ENCODE measurements at places on chromosomes 2 and 18.

DNA sequence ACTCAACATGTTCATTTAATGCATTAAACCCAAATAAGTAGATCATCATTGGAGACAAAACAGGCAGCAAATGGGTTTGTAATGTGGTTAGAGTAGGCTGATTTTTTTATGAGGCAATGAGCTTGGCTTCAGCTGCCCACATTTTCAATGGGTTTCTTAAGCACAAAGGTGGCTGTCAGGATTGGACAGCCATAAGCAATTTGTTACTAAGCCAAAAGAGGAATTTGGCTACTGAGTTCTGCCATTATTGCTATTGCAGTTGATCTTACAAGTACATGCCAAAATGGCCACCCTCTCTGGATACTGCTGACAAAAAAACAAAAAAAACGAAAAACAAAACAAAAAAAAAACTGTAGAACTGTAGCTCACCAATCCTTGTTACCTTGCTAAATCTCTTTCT is 1348.0 kb upstream of the PIK3C3 start:
- no peak for DNase-seq

DNA sequence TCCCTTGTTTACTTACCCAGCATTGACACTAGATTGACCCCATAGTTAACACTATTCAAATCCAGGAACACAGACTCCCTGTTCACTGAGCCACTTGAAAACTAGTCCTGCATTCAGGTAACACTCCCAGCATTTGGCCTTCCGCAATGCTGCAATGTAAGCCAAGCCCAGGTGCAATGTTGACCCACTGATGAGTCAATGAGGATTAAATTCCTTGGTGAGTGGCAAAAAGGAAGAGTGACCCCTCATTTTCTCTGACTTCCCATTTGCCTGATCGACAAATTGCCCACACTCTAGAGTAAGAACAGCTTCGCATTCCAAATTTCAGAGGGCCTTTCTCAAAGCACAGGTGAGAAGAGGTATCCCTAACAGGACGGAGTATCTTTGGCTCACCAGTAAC is 251.9 kb downstream of the FBXO15 start:
- DNase-seq, result no peak

DNA sequence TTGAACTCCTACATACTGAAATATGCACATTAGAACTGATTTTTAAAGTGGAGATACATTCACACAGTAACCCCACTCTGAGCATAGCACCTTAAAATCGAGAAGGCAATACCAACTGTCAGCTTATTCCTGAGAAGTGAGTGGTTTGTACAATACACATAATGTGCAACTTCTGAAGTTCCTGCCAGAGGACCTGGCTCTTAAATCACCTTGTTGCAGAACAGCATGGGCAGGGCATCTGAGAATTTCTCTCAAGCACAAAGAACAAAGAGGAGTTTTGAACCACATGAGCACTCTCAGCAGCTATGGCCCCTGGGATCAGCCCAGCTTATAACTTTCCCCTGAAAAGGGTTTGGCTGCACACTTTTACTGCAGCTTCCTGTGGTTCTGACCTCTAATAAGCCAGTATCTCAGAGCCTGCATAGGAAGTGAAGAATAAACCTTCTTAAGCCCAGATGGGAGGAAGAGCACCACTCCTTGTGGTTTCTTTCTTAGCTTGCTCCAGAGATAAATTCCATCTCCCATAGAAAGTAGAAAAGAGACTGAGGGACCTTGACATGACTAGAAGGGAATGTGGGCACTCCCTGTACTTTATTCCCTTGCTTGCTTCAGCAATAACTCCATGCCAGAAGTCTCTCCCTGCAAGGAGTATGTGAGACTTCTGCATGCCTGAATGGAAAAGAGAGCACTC is 862.3 kb downstream of the SUCLG1 start:
- no peak for DNase-seq

- DNase-seq, result no peak
Measured at GRCh38 chr2:229080172-229080571, 190.9 kb downstream of the PID1 start.

DNA sequence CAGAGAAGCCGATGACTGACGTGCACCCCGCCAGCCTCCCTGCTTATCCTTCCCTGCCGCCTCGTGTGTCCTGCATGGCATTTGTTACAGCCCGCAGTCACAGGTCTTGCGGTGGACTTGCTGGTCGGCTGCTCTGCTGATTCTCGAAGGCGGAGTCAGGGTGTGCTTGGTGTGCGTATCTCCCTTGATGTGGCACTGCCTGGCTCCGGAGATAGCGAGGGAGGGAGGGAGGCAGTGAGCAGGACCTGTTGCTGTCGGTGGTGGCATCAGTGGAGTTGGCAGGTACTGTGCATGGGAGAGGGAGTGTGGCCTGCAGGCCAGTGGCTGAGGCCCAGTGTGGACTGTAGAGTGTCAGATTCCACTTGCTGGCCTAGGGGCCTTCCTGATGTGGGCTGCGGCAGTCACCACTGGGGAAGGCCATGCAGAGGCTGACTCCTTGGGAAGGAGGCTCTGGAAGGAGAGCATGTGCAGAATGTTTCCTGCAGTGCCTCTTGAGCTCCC is 198.9 kb downstream of the AGAP1 start:
- DNase-seq, result no peak

DNA sequence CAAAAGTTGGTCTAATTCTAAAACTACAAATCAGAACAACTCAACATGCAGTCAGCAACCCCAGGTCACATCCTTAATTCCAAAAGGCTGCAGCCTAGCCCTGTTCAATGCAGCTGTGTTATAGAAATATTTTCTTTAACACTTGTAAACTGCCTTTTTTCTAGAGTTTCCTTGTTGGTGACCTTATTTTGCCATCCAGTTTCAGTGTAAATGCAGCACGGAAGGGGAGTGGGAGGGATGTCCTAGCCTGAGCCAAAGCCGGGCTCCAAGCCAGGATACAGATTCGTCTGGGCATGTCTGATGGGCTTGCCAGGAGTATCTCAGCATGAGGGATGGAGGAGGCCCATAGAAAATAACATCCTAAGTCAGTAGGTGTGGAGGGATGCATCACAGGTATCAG is 17.7 kb upstream of the SP3 start:
- DNase-seq, result no peak

DNA sequence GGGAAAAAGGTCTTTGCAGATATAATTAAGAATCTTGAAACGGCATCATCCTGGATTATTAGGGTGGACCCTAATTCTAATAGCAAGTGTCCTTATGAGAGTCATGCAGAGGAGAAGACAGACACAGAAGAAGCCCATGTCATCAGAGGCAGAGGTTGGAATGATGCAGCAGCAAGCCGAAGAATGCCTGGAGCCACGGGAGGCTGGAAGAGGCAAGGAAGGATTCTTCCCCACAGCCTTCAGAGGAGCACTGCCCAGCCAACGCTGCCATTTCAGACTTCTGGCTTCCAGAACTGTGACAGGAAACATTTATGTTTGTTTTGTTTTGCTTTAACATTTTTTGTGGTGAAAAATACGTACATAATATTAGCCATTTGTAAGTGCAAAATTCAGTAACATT is 72.3 kb downstream of the MCFD2 start:
- DNase-seq, result no peak

DNA sequence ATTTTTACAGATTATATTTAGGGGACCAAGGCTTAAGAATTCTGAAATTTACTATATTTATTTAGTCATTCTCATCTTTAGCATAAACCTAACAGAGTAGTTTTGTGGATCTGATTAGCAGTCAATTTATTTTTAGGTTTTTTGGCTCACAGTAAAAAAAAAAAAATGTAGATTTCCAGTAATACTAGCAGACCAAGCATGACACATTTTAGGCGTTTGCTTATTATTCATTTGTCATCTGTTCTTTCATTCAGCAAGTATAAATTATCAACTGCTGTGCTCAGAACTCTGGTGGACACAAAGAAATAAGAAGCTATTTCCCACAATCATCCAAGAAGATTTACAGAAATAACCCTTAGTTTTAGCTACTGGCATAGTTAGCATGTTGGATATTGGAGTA is 20.6 kb downstream of the PDE1A start:
- no peak for DNase-seq

GRCh38 chr2:176565641-176566323 is 296.5 kb downstream of the MTX2 start:
- DNase-seq, result no peak

DNA sequence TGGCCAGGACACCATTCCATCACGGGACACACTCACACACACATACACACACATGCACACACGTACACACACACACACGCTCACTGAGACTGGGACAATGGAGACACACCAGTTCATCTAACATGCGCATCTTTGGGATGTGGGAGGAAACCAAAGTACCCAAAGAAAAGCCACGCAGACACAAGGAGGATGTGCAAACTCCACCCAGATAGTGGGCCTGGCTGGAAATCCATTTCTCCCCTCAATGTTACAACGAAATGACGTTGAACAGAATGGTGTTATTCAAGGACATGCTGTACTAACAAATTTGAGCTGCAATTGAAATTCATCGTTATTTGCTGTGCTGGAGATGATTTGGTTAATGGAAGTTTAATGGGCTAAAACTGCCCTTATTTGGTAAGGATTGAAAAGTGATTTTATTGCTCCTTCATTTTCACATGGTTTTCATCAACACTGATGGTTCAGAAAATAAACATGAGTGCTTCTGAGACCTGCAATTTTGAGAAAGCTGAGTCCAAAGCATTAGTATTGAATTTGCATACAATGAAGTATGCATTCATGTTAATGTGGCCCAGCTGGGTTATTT is 110.0 kb downstream of the KCNE4 start:
- DNase-seq, result no peak

DNA sequence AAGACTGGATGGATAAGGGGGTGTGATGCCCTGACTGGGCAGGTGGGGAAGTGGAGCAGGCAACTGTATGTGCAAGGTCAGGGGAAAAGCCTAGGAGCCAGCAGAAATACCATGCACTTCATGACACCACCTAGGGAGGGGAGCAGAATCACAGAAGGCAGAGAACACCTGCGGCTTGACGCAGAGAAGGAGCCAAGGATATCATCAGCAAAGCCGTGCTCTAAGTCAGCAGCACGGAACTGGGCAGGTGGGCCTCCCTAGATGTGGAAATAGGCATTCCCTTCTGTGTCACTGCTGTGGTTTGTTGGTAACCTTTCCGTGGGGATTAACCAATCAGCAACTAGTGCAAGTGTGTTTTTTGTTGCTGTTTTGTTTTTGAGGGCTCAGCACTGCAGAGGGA is 41.3 kb downstream of the HDLBP start:
- DNase-seq, result no peak

GRCh38 chr2:9656270-9656766 is 25.5 kb upstream of the YWHAQ start:
- DNase-seq, result no peak

DNA sequence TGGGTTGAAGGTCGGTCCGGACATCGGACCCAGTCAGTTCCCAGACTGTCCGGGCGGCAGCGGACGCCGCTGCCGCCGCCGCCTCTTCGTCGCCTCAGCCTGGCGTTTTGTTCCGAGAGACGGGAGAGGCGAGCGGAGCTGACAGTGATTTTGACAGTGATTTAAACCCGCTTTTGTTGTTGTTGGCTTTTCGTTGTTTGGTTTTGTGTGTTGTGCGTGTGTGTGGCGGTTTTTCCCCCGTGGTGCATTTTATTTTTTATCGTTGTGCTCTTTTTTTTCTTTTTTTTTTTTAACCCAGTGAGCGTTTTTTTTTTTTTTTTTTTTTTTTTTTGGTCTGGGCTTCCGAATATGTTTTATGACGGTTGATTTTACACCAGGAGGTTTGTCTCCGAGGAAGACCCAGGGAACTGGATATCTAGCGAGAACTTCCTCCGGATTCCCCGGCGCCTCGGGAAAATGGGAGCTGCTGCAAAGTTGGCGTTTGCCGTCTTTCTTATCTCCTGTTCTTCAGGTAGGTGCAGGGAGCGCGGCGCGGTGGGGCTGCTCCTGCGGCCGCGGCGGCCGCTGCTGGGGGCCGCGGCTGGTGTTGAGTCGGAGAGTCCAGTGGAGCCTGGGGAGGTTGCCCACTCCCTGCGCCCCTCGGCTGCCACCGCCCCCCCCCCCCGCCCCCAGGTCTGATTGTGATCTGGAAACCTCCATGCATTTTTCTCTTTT is at the start of gene ACVR2A:
ACVR2A (plus strand) TSS at position 333 of the 714 bp plus-strand sequence; CDS start at position 457, 124 bp downstream.
- no peak for DNase-seq

GRCh38 chr2:134384131-134384530 is 130.3 kb downstream of the MGAT5 start:
- DNase-seq, result no peak

All from esophagus squamous epithelium (tissue), 5 donors.